Cerebellar nuclear complex (tissue), 1 donor: ENCODE measurements at places on chromosomes 6 and 20.

GRCh38 chr20:12829170-12829569, 179.6 kb upstream of the SPTLC3 start:
- DNase-seq, result no peak

- DNase-seq, result no peak
Observed at GRCh38 chr20:38725931-38726803, 1.9 kb downstream of the SLC32A1 start.

DNA sequence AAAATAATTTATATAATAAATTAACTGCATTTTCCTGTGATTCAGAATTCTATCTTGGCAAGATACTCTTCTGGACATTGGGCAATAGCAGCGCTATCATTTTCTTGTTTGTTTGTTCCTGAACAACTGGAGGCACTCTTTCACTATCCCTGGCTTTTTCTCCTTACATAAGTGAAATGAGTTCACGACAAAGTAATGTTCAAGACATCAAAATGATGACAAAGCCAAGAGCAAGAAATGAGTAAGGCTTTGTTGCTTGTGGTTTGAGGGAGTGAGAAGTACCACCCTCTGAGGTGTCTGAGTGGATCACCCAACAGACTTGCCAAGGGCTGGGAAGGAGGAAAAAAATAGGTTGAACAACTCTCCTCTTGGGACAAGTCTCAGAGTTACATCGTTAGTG, 466.6 kb upstream of the JAG1 start:
- no peak for DNase-seq

DNA sequence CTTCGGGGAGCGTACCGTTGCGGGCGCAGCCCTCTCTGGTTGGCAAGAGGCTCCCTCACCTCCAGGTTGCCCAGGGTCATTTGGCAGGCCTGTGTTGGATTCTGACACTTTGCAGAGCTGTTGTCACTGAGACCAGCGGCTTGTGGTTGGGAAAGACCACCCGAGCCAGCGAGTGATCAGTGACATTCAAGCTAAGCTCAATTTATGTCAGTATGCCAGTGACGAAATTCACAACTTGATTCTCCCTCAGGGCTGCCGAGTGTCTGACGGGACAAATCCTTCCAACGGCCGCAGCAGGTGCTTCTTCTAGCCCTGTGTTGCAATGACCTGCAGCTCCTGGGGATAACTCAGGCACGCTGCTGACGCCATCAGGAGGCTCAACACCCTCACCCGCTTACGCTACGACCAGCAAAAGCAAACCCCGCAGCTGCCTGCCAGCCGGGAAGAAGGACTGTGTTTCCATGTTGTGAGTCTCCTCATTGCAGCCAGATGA, 16.9 kb upstream of the SLC22A2 start:
- DNase-seq, result no peak

DNA sequence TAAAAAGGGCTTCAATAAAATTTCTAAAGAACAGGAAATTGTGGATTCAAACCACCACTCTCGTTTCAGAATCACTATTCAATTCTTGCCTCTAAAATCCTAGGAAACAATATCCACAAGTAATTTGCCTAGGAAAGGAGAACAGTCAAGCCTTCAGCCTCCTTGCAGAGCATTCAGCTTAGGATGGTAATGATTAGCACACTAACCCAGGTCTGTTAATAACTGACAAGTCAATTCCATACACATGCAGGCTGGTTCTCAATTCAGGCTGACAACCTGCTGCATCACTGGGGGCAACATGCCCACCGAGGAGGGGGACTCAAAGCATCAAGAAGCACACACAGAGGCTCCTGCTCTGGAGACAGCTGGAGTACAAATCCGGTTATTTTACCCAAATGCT, 57.6 kb downstream of the GMDS start:
- DNase-seq, result no peak

GRCh38 chr6:168322966-168323365, 3.4 kb upstream of the DACT2 start:
- DNase-seq, result no peak

- no peak for DNase-seq
Observed at GRCh38 chr20:20409331-20409730, 41.4 kb downstream of the INSM1 start.

DNA sequence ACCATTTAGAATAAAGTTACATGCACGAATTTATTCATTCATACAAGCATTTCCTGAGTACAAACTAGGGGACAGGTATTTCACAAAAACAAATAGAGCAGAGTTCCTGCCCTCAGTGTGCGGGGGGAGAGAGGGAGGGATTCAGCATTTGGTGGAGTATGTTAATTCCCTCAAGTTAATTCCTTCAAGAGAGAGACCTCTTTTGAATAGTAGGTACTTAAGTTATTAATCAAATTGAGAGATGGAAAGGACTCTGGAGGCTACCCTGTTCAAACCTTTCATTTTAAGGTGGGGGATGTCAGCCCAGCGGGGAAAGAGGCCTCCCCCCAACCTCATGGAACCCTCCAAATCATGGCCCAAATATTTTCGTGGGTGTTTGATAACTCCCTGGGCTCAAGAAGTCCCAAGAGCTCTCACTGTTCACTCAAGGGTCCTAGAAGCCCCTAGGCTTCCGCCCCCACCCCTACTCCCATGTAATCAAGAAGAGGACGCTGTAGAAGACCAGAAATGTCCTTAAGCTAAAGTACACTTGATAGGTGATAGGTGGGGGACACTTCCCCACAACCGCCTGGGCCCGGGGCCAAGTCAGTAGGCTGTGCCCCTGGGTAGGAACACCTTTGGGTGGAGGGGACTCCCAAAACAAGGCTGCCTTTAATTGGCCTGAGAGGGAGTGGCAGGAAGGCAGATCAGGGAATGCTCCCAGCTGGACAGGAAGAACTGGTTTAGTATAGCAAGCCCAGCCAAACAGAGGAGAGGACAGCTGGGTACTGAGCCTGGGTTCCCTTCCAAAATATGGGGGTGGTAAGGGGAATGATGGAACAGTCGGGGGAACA, 2.9 kb downstream of the SDC4 start:
- no peak for DNase-seq

DNA sequence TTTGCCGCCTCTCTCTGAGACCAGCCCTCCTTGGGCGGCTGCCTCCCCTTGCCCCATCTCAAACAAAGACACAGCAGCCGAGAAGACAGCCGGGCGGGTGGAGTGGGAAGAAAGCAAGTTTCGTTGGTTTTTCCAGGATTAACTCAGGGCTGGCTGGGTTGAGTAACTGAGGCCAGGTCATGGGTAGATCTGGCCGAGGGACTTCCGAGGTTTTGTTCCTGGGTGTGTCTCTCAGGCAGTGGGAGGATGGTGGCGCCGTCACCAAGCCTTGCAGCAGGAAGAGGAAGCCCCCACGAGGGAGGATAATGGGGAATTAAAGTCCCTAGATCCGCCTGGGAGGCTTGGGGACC, 167.2 kb downstream of the TTLL2 start:
- no peak for DNase-seq

DNA sequence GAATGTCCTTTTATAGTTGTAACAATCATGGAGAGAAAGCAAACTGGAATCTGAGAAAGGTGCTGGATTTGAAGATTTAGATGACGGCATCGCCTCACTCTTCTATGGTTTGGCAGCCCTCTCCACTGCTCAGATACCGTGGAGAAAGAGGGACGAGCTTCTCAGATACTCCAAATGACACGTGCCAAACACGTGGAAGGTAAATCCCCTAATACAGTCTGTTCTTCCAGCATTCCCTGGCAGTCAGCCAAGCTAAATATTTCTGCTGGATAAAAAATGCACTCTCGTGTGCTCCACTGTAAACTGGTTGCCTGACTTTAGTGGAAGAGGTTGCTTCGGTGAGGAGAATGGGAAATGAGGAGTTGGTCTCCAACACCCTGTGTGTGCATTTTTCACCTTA, 16.7 kb upstream of the PRDM1 start:
- DNase-seq, result no peak

DNA sequence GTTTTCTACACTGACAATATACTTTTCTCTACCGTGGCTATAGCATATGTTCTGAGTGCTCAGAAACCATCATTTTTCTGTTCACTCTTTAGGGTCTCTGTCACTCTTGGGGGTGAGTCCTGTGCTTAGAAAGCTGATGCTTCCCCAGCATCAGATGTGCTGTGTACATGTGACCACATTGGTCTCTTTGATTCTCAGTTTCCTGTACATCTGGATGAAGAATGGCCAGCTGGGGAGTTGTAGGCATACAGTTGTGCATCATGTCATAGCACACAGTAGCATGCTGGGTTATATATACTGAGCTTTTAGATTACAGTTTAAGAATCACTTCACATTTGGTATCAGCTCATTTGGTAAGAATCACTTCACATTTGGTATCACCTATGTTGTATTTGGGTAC, 238.6 kb upstream of the PREP start:
- no peak for DNase-seq

- DNase-seq, result no peak
Observed at GRCh38 chr6:4656106-4656505, 120.1 kb upstream of the CDYL start.

GRCh38 chr6:15327271-15327670, 81.4 kb downstream of the JARID2 start:
- DNase-seq, result no peak

DNA sequence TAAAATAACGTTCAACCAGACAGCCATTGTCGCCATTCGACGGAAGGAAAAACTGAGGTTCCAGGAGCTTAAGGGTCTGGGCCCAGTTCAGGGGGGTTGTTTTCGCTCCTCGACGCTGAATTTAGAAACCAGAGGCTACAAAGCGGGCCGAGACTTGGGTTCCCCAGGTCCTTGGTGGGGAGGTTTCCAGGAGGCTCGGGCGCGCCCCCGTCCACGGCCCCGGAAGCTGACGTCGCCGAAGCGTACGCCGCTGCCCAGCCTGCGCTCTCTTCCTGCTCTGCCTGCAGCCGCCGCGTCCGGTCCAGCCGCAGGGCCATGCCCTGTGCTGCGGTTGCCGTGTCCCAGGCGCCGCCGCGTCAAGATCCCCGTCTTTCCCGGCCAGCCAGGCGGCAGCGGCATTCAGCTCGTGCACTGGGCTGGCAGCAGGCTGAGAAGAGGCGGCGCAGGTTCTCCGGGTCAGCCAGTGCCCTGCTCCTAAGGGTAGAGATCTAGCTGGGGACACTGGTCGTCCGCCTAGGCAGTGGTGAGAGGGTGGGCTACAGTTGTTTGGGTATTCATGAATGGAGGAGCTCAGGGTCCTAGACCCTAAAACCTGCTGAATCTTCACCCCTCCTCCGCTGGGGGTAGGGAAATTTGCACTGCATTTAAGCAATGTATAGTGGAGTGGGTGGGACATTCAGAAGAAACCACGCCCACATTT, 901 bp upstream of the TRIM26 start:
- peak; percentile 19 for DNase-seq

DNA sequence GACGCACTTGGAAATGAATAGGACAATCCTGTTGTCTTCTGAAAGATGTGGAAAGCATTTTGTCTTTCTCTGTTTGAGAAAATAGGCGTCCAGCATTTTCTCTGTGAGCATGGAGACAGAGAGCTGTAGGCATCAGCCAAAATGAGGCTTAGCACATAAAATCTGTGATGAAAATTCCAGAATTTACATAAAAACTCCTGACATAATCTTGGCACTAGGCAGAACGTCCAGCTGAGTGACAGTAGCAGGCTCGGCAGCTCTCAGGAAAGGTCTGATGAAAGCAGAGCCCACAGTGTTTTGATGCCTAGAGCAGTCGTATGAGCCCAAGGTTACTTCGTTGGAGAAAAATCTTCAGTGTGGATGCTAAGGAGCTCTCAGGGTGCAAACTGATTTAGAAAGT, 543.3 kb upstream of the MAP3K7 start:
- peak; percentile 24 for DNase-seq

DNA sequence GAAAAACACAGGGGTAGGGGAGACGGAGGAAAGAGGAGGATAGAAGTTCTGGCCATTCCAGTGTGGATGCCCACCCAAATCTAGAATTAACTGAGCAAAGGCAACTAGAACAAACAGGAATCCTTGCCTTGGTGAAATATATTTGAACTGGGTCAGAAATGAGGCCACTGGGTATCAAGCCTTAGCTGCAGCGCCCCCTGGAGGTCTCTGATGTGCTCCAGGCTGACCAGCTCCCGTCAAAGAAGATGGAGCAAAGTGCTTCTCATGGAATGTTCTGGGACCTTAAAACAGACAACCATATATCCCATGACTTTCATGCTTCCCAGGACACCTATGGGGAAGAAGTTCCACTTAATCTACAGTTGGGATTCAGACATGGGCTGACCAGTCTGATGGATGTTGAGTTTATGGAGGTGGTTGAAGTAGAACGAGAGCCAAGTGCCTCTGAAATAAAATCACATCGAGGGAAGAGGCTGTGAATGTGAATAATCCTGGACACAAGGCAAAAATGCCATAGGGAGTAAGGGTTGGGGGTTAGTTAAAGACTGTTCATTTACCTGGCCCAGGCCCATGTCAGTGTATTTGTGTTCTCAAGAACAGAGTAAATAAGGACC, 50.4 kb downstream of the HLA-DPB1 start:
- no peak for DNase-seq

DNA sequence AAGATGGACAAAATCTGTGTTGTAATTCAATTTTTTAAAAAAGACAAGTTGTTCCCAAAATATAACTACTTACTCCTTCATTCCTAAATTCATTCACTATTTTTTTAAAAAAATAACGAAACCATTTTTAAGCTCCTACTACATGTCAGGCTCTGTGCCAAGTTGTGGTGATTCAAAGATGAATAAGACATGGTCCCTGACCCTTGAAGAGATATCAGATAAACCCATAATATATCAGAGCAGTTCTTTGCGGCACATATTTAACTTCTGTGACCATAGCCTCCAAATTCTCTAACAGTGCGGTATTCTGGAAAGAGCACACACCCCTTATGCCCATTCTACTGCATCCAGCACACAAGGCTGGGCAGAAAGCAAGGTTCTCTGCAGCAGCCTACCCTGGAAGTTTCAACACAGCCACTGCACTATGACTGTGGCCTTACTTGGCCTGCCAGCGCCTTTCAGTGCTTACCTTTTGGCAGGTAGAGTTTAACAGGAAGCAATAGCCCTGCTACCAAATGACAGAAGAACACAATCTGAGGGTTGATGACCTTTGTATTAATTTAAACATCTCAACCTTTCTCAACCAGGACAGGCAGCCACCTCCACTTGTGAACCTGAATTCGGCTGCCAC, 406.5 kb downstream of the BTBD9 start:
- DNase-seq, result no peak

- DNase-seq, result no peak
Observed at GRCh38 chr6:140485740-140486449, 1111.4 kb upstream of the CITED2 start.

GRCh38 chr6:123127807-123128206, 131.8 kb downstream of the CLVS2 start:
- no peak for DNase-seq

- DNase-seq, result no peak
Observed at GRCh38 chr20:32727683-32728082, 15.6 kb downstream of the COMMD7 start.

DNA sequence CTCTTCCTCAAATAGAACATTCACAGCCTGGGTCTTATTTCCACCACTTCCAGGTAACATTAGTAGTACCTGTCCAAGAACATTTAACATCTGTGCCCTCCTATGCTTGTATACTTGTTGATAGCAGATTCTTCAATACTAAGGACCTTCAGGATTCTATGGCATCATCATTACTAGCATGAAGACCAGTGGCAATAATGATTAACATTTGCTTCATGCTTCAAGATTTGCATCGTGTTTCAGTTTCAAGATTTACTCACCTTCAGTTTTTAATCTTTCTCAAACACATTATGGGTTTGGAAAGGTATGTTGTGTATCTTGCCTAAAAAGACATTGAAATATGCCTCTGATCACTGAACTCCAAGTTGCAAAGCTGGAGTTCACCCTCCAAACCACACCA, 412.8 kb upstream of the NRSN1 start:
- no peak for DNase-seq

GRCh38 chr6:40474937-40475336, 112.2 kb downstream of the LRFN2 start:
- no peak for DNase-seq

- no peak for DNase-seq
Observed at GRCh38 chr6:17938901-17939300, 48.5 kb downstream of the KIF13A start.
